ENCODE measurements at places on chromosomes 7 and 10.

DNA sequence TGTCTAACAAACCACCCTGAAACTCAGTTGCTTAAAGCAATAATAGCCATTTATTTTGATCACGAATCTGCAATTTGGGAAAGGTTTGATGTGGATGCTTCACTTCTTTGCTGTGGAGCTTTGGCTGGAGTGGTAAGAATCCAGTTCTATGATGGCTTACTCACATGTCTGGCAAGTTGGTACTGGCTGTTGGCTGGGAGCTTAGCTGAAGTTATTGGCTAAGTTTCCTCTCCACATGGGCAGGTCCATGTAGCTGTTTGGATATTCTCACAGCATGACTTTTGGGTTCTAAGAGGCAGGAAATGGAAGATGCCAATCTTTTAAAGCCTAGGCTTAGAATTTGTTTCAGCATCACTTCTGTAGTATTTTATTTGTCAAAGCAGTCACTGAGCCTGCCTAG lies 277.6 kb upstream of the NRP1 start:
- DNase-seq = no peak

DNA sequence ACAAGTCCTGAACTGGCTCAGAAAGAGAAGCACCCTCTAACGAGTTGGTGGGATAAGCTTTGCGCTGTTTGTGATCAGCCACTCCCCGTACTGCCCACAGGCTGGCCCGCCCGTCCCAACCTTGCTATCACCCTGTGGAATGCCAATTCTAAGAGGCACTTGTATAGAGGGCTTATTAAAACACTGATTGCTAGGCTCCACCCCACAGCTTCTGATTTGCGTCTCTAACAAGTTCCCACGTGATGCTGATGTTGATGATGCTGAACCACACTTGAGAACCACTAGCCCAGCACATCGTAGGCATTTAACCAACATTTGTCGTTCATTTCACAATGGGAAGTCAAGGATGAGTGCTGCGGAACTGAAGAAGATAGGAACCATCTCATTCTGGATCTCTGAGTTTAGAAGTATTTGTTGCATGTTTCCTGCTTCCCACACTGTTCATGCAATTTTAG lies 12.7 kb upstream of the GSAP start:
- DNase-seq = no peak

DNA sequence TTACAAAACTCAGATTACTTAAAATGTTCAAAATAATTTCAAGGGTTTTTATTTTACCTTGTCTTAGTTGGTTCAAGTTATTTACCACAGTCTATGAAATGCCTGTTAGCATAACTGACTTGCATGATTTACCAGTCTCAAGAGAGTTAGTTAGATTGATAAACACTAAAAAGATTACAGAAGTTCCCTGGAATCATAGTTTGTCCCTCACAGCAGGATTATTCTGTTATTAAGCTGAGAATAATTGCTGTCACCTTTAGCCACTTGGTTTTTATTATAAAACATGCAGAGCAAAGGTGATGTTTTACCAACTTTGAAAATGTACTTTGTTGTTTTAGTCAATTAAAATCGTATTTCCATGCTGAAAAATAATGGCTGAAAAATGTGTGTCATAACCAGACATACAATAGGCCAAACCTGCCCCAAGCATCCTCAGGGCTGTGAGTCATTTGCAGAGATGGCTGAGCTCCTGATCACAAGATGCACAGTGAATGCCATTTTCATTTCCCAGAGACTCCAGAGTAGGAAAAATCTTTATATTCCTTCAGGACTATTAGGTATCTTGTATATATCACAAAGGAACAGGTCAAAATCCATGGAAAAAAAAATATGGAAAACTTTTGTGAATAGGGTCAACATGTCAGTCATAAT lies 87.8 kb upstream of the DKK1 start:
- DNase-seq = no peak

DNA sequence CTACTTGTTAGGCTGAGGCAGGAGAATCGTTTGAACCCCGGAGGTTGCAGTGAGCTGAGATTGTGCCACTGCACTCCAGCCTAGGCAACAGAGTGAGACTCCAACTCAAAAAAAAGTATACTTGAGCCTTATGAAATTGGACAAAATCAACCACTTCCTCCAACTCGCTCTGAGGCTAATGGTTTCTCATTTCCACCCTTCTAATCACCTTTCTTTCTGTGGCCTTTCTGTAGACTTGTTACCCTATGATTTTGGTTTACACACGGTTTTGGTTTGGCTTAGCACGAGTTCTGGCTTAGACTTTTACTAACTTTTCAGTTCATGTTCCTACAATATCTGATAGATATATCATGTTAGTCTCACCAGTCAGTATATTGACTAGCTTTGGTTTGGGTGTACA lies 152.0 kb downstream of the PHTF2 start:
- DNase-seq = no peak

DNA sequence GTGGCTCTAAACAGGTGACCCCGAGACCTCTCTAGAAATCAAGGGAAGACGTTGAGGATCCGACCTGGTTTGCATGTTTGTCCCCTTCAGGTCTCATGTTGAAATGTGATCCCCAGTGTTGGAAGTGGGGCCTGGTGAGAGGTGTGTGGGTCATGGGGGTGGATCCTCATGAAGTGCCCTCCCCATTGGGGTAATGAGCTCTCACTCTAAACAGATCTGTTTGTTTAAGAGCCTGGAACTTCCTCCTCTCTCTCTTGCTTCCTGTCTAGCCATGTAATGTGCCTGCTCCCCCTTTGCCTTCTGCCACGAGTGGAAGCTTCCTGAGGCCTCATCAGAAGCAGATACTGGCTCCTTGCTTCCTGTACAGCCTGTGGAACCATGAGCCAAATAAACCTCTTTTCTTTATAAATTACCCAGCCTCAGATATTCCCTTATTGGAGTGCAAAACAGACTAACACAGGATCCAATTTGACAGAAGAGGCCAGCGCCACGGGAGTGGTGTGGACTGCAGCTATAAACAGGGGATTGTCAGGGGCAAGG lies 10.8 kb upstream of the POLM start:
- no peak for DNase-seq

DNA sequence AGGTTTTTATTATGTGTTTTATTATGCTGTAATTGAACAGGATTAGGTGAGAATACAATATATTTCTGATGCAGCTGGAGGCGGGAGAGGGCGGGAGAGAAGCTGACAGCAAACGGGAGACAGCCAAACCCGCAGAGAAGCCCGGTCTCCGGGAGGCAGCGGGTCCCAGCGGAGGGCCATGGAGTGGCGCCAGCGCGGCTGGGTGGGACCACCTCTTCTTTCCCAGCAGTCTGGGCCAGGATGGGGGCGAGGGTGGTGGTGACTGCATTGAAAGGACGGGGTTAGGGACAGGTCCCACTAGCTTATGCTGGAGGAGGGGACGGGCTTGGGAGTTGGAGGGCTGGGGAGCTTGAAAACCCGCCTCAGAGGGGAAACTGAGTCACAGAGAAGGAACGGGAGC lies 14.5 kb upstream of the KAZALD1 start:
- no peak for DNase-seq

DNA sequence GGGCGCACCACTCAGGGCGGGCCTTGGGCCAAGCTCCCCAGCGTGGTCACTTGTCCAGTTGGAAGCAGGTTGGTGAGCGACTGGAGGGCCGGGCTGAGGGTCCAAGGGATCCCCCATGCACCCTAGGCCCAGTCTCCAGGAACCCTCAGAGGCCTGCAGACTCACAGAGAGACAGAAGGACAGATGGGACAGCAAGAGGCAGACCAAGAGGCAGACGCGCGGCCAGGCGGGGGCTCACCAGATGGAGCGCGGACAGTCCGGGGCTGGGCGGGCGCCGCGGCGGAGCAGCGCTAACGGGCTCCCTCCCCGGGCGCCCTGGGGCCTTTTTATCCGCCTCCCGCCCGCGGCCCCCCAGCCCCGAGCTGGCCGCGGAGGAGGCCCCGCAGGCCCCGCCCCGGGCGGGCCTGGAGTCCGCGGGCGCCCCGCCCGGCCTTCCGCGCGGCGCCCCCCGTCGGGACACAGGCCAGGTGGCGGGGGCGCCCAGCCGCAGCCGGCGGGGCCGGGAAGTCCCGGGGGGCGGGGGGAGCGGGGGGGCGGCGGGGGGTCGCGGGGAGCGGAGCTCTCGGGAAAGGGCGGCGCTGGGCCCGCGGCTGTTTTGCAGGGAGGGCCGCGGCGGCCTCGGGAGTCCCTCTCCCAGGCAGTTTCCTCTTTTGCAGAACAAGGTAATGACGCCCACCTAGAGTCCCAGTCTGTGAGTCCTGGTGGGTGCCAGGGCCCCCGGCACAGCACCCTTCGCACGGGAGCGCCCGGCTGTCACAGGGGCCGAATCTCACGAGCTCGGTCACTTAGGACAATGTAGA lies at the start of gene LOXL4:
Gene LOXL4 (minus strand): TSS at position 301 of the 800 bp plus-strand sequence. CDS start 5,175 bp downstream, outside the sequence.
- no peak for DNase-seq

DNA sequence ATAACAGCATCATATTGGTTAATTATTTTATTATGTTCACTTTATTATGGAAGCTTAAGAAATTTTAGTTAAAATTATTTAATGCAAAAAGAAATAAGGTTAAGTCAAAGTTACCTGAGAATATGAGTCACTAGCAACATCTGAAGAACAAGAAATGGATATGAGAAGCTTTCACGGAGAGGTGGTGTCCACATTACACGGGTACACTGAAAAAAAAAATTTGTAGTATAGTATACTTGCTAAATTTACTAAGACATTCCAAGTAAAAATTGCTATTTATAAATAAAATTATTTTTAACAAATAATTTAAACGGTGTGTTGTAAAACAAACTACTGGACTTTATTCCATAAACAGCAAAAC lies 63.9 kb downstream of the DPY19L1 start:
- no peak for DNase-seq

DNA sequence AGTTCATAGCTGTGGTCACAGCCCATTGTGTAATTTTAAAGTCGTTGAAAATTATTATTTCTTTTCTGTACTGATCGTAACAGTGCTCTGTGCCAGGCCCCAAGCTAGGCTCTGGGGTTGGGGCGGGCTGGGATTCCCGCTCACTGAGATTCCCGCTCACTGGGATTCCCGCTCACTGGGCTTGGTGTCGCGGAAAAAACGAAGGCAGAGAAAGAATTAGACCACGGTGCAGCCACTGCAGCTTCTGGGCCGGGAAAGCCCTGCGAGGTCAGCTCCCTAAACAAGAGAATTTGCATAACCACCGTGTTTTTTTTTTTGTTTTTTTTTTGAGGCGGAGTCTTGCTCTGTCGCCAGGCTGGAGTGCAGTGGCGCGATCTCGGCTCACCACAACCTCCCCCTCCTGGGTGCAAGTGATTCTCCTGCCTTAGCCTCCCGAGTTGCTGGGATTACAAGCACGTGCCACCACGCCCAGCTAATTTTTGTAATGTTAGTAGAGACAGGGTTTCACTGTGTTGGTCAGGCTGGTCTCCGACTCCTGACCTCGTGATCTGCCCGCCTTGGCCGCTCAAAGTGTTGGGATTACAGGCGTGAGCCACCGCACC lies 31.2 kb downstream of the FOXK1 start:
- no peak for DNase-seq

Data from nucleus accumbens (tissue), 56 donors.